Brain microvascular endothelial cell (primary cell): ENCODE measurements at places on chromosomes 5 and 9.

DNA sequence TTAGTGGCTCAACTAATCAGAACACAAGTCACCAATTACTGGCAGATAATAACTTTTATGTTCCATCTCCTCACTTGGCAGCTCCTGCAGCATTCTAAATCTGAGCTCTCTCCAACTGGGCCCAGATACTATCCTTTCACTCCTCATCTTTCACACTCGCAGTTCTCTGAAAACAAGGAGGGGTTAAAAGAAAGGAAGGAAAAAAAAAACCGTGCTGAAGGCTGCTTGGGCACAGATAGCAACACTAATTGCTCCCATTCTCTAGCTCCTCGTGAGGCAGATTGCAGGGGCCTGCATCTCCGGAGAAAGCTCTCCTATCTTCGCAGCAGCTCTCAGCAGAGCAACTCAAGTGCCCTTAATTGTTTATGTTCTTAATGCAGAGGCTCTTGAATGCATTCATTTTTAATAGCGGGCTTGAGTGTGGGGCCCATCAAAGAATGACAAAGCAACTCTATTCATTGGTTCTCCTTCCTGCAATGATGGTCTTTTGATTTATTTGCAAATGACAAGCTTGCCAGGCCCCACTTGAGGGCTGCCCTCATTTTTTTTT is 23.9 kb downstream of the TLE1 start:
- DNase-seq: no peak

GRCh38 chr5:14914623-14915260 is 43.2 kb upstream of the ANKH start:
- peak; percentile 84 for DNase-seq

- DNase-seq: peak; percentile 22
Measured at GRCh38 chr9:83620841-83621636, 1.9 kb upstream of the IDNK start.

DNA sequence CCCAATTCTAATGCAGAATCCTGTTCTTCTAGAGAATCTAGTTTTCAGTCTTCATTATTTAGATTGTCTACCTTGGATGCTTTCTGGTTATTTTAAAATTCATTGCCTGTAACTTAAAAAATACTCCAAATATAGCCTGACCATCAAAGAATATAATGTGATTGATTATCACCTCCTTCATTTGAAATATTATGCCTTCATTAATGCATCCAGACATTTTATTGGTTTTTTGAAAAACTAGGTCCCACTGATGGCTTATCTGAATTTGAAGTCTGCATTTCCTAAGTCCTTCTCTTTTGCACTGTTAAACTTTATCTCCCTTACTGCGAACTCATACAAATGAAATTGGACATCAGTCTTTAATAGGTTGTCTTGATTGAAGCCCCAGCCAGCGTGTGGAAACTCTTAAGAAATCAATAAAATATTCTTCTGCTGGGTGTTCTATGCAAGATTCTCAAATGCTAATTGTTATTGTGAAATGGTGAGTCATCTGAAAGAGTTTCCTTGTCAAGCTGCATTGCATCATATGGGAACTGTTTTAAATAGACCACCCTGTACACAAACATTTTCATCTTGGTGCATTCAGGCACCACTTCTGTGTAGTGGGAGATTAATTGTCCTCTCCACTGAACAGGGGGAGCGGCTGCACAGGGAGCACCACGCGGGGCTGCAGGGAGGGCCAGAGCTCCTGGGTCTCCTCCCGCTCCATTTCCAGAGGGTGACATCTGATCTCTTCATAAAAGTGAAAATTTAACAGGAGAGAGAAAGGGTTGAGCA is 92.3 kb upstream of the FANCC start:
- peak; percentile 19 for DNase-seq

DNA sequence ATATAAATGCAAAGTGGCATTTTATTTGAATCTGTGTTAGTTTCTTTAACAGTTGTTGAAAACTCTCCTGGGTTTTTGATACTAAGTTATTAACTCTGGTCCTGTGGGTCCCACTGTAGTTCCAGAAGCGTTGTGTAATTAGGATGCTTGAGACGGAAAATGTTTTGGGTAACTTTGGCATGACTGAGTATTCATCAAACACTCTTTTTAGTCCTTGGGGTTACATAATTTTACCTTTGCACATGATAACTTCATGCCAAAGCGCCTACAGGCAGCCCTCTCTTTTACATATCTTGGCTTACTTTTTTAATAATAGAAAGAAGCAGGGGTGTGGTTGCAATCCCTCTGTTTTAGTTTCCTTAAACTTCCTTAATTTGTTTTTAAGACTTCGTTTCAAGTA is 12.2 kb downstream of the CSNK1G3 start:
- DNase-seq: no peak

DNA sequence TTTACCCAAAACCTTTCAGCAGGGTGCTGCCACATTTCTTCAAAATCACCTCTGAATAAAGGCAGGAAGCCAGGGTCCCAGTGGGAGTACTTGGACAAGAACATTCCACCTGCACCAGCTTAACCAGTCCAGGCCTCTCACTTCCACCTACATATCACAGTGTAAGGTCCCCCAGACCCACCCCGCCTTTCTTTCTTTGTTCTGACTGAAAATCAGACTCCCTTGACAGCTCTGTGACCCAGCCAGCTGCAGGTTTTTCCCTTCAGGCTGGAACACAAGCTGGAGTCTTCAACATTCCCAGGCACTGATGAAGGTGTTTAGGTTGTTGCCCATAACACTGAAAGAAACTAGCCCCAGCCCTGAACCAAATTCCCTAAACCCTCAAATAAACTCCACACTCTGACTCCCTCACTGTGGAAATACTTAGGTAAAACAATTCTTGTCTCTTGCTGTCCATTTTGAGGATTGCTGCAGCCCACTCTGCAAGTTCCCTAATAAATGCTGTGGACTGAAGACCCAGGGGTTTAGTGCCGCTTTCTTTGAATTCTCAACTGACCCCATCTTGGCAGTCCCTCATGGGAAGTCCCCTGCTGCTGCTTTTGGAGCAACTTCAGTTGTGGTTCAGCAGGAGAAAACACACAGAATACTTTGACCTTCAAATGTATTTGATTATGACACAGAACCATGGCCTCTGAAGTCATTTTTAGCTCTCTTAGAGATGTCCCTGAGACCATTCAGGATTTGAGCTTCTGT is 24.8 kb downstream of the P4HA2 start:
- no peak for DNase-seq

DNA sequence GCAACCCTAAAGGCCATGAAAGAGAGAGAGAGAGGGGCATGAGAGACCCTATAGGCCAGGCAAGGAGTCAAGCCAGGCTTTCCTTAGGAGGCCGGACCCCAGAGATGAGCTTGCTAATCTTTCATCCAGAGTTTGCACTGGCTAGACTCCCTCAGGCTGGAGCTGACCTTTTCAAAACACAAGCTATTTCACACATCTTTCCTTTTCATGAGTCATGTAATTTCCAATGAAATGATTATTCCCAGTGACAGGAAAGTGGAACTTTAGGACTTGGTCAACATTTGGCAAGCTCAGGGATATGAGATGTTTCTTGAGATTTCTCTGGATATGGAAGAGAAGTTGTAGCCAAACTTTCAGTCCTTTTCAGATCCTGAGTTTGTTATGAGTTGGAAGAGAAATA is 117.7 kb downstream of the TARS1 start:
- DNase-seq: no peak

DNA sequence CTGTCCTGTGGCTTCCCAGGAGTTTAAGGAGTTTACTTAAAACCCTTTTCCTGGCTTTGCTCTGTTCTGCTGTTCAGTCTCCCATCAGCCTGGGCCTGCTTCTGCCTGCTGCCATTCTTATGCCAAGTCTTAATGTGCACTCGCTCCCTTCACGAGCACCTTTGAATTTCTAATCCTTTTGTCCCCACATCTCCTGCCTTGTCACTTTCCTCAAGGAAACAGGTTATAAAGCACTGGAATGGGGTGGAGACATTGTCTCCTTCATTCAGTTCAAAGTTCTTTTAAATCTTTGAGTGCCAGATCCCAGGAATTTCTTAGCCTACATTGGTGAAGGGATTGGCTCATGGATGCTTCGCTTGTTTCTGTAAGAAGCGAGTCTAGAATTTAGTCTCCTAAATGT is 87.2 kb upstream of the LIFR start:
- DNase-seq: no peak
